ENCODE measurements at places on chromosomes 3 and 15. TPM values are rescaled to one million over a fixed set of nuclear protein-coding genes. Genes with fewer than 3 reads are reported as not detected.

GOLGA6L10 gene
- 0.36 TPM for total RNA-seq

GUCA1C gene
- total RNA-seq: not detected

ERICH6 gene
- total RNA-seq: 0.32 TPM

CEMIP gene
- total RNA-seq: 1,053 TPM

TRIM59 gene
- total RNA-seq: 37.0 TPM

EPB42 gene
- total RNA-seq: not detected

SLC6A11 gene
- not detected for total RNA-seq

CCK gene
- total RNA-seq: 3.8 TPM

TFRC gene
- 84.5 TPM for total RNA-seq

ZSCAN2 gene
- 7.8 TPM for total RNA-seq

BFSP2 gene
- total RNA-seq: not detected

Data from hair follicle dermal papilla cell (primary cell).